ENCODE measurements at places on chromosomes 3 and 15. TPM values are rescaled to one million over a fixed set of nuclear protein-coding genes. Genes with fewer than 3 reads are reported as not detected.

Gene MED12L
- total RNA-seq, result 7.1 TPM

Gene DNAH12
- 0.11 TPM for total RNA-seq

- H3K27ac ChIP-seq, result no peak overlapping the region
- no peak overlapping the region for H3K4me3 ChIP-seq
Measured at GRCh38 chr15:36331531-36332275, 247.7 kb upstream of the CDIN1 start.

DNA sequence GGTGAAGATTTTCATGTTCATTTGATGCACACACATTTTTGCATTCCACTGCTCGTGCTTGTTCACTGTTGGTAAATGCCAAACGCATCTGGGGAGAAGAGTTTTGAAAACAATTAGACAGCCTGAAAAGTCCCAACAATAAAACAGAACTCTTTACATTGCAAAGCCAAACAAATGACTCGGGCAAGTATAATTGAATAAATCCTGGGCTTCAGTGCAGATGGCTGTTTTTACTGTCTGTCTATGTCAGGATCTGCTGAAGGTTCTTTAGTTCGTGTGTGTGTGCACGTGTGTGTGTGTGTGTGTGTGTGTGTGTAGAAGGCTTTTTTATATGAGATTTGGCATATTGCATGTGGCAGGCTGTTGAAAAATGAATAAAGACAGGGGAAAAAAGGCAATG lies 277.5 kb upstream of the CDIN1 start:
- DNase-seq, result no peak
- H3K4me1 ChIP-seq, result no peaks in the 10 kb centered on the region
- no peaks in the 10 kb centered on the region for H3K36me3 ChIP-seq
- no peak overlapping the region for H3K27ac ChIP-seq
- H3K4me3 ChIP-seq, result no peak overlapping the region

DNA sequence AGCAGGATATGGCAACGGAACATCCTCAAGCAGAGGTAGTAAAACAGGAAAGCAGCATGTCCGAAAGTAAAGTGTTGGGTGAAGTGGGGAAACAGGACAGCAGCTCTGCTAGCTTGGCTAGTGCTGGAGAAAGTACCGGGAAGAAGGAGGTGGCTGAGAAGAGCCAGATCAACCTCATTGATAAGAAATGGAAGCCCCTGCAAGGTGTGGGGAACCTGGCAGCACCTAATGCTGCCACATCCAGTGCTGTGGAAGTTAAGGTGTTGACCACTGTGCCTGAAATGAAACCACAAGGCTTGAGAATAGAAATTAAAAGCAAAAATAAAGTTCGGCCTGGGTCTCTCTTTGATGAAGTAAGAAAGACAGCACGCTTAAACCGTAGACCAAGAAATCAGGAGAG lies 14.3 kb upstream of the ZBTB47 start:
- DNase-seq, result no peak
- no peaks in the 10 kb centered on the region for H3K27me3 ChIP-seq
- H3K27ac ChIP-seq, result no peak overlapping the region
- H3K36me3 ChIP-seq, result peaks cover 45% of the 10 kb centered on the region
- H3K4me3 ChIP-seq, result no peak overlapping the region
- H3K4me1 ChIP-seq, result peaks cover 10% of the 10 kb centered on the region

DNA sequence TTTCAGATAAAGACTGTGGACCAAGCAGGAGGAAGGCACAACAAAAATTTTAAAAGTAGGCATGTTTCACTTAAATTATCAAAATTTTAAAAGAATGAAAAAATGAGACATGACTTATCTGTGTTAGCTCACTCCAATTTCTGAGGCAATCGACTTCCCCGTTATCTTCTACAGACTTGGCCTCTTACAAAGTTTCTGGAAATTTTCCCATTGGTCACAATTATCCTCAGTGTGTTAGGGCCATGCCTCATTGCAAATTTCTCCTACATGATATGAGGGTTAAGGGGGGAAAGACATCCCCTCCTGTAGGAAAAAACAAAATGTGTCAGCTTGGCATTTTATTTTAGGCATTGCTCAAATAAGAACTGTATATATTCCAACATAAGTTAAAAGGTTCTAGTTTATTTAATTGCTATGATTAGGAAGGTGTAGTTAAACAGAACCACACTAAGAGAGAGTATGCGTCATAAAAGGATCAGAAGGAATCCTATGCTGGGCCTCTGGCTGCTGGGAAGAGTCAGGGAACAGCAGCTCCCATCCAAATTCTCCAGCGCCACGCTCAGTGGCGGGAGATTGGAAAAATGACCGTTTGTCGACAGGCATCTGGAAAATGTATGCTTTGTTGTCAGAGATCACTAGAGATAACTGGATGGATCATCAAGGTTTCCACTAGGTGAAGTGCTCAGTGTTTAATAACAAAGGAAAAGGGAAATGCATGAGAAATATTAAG lies 463.6 kb upstream of the NR2F2 start:
- no peak for DNase-seq
- no peak overlapping the region for H3K4me3 ChIP-seq
- peaks cover 55% of the 10 kb centered on the region for H3K4me1 ChIP-seq
- peaks cover 30% of the 10 kb centered on the region for H3K27me3 ChIP-seq
- no peak overlapping the region for H3K27ac ChIP-seq

DNA sequence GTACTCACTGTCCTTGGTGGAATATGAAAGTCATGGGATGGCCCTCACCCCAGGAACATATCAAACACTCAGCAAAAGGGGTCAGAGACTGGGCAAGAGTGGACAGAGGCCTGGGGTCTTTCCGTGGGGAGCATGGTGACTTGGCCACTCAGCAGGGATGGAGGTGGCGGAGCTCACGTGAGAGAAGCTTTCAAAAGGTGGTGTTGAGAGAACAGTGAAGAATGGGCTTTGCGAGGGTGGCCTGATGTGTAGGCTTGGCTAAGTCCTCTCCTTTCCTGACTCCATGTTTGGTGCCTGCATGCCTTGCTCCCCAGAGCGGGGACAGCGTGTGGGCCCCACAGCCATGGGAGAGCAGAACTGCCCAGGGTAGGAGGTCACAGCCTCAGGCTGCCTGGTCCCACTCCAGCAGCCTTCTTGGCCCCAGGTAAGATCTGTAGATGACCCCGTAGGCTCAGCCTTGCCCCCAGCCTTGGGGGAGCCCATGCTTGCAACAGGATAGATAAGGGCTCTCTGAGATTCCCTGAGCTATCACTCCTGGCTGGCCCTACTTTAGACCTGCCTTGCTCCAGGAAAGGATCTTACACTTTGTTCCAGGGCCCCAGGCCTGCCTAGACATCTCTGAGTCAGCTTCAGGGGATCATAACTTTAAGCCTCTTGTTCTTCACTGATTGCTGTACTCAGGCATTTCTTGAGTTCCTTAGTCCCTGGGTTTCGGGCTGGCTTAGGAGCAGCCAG lies 17.0 kb downstream of the RPLP1 start:
- peaks cover 20% of the 10 kb centered on the region for H3K4me1 ChIP-seq
- H3K27ac ChIP-seq, result no peak overlapping the region
- H3K36me3 ChIP-seq, result no peaks in the 10 kb centered on the region
- DNase-seq, result no peak

DNA sequence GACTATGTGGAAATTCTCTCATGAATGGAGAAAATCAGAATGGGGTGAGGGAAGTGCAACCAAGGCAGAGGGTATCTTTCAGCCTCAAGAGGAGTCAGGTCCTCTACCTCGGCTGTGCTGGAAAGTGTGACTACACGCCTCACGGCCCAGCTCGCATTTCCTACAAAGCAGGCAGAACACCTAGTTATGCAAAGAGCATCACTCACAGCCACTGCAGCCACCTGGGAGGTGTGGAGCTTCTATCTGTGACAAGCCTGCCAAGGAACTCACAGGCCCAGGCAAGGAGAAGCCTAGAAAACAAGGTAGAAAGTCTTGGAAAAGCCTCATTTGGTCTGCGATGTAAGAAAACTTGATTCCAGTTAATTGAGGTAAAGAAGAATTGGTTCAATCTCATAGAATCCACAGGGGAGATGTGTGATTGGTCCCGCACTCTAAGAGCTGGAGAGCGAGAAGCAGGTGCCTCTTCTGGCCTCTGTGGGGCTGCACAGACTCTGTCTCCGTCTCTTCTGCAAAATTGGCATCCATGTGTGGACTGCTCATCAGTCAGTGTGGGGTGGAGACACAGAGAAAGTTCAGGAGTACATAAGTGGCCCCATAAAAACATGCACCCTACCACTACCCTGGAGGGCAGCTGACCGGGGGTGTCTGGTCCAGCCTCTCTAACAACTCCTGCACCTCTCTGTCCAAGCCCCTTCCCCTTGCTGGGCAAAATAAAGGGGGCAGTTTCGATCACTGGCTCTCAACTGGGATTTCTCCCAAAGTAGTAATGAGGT lies 76.8 kb downstream of the TAMM41 start:
- no peaks in the 10 kb centered on the region for H3K36me3 ChIP-seq
- peaks cover 30% of the 10 kb centered on the region for H3K4me1 ChIP-seq
- no peaks in the 10 kb centered on the region for H3K27me3 ChIP-seq
- H3K4me3 ChIP-seq, result no peak overlapping the region
- no peak for DNase-seq

DNA sequence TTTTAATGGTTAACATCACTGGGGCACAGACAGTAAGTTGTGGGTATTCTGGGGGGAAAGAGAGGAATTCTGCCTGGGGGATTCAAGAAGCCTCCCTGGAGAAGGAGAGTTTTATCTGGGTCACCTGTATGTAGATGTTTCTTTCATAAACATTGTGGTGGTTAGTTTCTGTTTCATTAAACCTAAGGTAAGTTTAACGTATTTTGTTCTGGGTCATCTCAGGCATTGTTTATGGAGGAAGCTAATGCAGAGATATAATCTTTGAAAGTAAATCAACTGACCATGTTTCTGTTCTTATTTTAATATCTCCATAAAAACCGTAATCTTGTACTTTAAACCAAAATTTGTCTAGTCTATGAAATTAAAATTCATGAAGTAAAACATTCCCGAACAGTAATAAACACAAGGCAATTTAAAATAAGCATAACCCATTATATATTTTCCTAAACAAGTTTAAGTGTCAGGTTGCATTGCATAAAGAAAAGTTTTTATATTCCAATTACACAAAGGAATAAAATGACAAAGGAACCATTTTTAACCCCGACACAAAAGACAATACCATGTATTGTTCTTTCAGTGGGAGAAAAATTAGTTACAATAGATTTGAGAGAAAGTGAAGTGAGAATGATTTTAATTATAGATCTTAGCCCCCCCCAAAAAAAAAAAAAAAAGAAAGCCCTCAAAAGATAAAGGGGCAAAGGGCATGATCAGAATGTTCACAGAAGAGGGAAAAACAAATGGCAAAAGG lies 274.6 kb upstream of the TBL1XR1 start:
- no peak for DNase-seq
- H3K27ac ChIP-seq, result no peak overlapping the region
- no peak overlapping the region for H3K4me3 ChIP-seq
- H3K36me3 ChIP-seq, result no peaks in the 10 kb centered on the region
- H3K27me3 ChIP-seq, result no peaks in the 10 kb centered on the region

GRCh38 chr3:171039674-171040073 lies 13.2 kb upstream of the SLC2A2 start:
- H3K27me3 ChIP-seq, result peaks cover 56% of the 10 kb centered on the region
- H3K4me3 ChIP-seq, result no peak overlapping the region
- DNase-seq, result no peak
- H3K36me3 ChIP-seq, result no peaks in the 10 kb centered on the region
- no peaks in the 10 kb centered on the region for H3K4me1 ChIP-seq

- H3K4me1 ChIP-seq, result no peaks in the 10 kb centered on the region
- H3K4me3 ChIP-seq, result no peak overlapping the region
Measured at GRCh38 chr15:91282486-91282885, 182.4 kb downstream of the SV2B start.

DNA sequence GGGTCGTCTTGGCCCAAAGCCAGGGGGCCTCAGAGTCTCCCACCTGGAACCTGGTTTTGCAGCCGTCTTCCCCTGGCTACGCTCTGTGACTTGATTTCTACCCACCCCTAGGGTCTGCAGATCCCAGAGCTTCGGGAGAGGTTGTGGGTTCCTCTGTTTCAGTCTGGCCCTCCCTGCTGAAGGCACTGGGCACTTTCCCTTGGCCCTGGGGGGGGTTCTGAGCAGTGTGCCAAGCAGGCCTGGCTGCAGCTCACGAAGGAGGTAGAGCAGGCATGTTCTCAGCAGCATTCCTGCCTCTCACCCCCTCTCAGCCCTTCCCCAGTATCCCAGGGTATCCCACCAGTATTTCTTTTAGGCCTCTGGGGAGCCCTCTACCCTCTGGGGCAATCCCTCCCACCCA lies 99.0 kb downstream of the TMEM266 start:
- H3K27me3 ChIP-seq, result no peaks in the 10 kb centered on the region
- no peak overlapping the region for H3K4me3 ChIP-seq
- no peak overlapping the region for H3K27ac ChIP-seq
- H3K36me3 ChIP-seq, result no peaks in the 10 kb centered on the region
- DNase-seq, result no peak

DNA sequence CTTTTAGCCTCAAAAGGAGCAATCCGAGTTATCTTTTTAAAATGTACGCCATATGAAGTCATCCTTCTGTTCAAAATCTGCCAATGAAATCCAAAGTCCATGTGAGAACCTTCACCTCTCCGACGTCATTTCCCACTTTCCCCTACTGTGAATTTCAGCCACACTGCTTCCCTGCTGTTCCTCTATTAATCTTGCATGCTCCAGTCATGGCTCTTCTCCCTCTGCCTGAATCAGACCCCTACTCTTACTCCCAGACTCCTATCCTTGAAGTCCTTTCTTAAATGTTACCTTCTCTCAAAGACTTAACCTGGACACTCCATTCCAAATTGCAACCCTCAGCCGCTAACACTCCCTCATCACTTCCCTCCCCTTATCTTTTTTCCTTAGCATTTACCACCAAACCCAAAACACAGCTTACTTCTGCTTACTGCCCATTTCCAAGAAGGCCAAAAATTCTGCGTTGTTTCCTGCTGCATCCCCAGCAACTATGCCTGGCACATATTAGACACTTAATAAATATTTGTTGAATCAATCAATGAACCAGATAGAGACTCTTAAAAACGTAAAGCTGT lies 1.2 kb downstream of the NKIRAS1 start:
- H3K4me3 ChIP-seq, result peak overlapping the region; percentile 96
- H3K27me3 ChIP-seq, result peaks cover 16% of the 10 kb centered on the region
- no peak overlapping the region for H3K27ac ChIP-seq
- peaks cover 45% of the 10 kb centered on the region for H3K4me1 ChIP-seq

DNA sequence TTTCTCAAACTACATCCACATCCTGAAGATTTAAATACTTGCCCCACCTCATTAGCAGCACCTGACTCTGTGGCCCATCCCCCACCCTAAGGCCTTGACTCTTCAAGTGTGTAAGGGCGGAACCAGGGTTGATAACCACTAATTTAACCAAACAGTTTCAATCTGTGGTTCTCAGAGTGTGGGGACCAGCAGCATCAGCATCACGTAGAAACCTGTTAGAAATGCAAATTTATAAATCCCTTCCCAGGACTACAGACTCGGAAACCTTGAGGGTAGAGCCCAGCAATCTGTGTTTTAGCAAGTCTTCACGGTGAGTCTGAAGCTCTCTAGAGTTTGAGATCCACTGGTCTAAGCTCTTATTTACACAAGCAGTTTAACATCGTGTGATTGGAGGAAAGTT lies 12.4 kb downstream of the GNB4 start:
- peaks cover 4% of the 10 kb centered on the region for H3K4me1 ChIP-seq
- peaks cover 2% of the 10 kb centered on the region for H3K27me3 ChIP-seq
- no peaks in the 10 kb centered on the region for H3K36me3 ChIP-seq
- H3K27ac ChIP-seq, result no peak overlapping the region

All from activated T-helper 2 cell treated with anti-CD3 and anti-CD28 coated beads, Interferon-gamma antibody, Interleukin-2, Interleukin-4, amounts not matched to agents 10 μg/mL and 5 μg/mL and 100 μg/mL, durations not matched to agents 14 hours and 24 hours and 36 hours (primary cell).